ENCODE measurements at places on chromosomes 2 and 18.

DNA sequence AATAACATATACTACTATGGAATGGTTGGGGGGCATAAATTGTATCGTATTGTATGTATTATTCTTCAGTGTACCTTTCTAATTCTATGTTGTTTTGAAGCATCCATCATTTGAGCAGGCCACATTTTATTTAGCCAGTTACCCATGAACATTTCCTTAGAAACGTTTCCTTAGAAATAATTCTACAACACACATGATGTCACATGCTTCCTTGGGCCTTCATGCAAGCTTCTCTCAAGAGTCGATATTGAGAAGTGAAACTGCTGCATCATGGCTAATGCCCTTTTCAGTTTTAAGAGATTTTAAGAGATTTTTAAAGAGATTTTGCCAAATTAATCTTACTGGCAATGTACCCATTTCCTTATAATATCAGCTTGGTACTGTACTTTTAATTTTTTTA is 63.9 kb downstream of the ALPK2 start:
- no peak for DNase-seq

DNA sequence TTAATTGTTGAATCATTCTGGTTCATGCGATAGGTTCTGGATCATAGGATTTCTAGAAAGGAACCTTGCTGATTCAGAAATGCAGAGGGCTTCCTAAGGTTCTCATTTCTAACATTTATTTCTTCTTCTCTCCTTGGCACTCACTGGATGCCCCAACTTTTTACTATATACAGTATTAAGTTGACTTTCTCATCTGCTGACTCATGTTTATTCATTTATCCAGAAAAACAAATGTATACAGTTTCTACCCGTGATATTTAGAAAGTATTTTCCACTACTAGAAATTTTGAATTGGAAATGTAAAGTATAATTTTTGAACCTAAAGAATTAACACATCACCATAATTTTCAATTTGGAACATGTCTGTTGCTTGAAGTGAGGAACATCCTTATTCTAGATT is 32.2 kb upstream of the OTX1 start:
- DNase-seq: no peak

GRCh38 chr2:167190053-167190452 is 301.8 kb downstream of the XIRP2 start:
- no peak for DNase-seq

- DNase-seq: no peak
Observed at GRCh38 chr2:15069149-15069548, 436.6 kb downstream of the LRATD1 start.

DNA sequence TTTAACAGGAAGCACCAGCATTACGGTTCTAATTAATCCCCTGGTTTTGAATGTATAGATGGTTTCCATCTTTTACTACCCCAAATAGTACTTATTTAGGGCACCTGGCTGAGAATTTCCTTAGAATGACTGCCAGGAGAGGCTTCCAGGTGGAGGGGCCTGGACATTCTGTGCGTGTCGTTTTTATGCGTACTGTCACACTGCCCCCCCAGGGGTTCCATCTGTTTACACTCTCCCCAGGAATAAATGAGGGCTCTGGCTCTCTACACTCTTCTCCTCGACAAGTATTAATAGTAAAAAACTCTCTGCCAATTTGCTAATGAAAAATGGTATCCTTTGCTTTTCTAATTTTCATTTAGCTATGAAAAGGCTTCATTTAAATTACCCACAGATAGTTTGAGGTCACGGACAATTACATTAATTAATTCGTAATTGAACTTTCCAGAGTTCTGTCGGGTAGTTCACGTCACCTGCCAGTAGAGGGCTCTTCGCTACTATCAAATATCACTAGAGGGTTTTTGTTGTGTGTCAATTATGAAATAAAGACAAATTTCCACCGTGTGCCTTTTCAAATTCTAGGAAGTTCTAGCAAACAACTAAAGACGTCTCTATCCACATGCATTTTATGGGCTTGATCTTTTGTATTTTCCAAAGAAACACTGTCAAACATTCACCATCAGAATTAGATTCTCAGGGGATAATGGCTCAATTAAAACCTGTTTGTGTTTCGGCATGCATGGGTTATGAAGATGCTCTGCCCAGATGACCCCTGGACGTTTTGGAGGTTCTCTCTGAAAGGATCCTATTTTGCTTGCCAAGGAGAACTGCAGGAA is 88.8 kb upstream of the ASB18 start:
- DNase-seq: no peak

- DNase-seq: no peak
Observed at GRCh38 chr18:11994703-11995444, 13.6 kb downstream of the IMPA2 start.

DNA sequence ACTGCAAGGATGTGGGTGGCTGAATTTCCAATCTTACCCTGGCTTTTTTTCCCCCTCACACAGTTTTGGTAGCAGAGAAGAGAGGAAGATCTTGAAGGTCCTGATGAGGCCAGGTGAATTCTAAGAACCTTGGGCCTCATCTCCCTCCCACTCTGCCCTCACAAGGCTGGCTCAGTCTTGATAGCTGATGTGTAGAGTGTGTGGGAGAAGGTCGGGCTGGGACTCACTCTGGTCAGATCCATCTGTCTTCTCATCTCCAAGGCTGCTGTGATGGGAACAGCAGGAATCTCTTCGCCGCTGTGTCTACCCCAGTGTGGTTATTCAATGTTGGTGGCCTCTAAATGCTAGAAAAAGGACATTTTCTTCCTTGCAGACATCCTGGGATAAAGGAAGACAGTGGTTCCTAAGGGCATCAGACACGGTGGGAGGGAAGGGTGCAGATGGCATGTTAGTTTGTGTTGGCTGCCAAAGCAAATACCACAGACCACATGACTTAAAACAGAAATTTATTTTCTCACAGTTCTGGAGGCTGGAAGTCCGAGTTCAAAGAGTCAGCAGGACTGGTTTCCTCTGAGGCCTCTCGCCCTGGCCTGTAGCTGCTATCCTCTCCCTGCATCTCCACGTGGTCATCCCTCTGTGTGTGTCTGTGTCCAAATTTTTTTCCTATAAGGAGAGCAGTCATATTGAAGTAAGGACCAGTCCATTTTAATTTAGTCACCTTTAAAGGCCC is 37.6 kb upstream of the MGAT4A start:
- DNase-seq: no peak

- DNase-seq: no peak
Observed at GRCh38 chr2:145190031-145190703, 670.2 kb upstream of the ZEB2 start.

- no peak for DNase-seq
Observed at GRCh38 chr2:99860720-99861375, 281.5 kb downstream of the AFF3 start.

DNA sequence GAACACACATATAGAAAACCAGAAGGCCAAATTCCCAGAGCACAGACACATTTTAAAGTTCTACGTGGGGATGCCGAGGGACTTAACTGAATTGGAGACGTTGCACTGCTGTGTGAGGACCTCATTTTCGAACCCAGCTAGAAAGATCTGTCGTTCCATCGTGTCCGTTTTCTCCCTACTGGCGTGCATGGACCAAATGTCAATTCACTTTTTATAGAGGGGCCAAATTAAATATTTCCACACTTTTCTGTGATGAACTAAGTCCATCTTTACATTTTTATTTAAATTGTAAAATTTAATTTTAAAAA is 692 bp upstream of the TSHZ1 start:
- DNase-seq: no peak
